ENCODE measurements at places on chromosomes 4 and X. TPM values are rescaled to one million over a fixed set of nuclear protein-coding genes. Genes with fewer than 3 reads are reported as not detected.
A peak's percentile ranks its signal among the peaks of the same experiment; 100 is the strongest.

GRCh38 chr4:107453987-107454386, 266.0 kb downstream of the PAPSS1 start:
- no peak for DNase-seq

DNA sequence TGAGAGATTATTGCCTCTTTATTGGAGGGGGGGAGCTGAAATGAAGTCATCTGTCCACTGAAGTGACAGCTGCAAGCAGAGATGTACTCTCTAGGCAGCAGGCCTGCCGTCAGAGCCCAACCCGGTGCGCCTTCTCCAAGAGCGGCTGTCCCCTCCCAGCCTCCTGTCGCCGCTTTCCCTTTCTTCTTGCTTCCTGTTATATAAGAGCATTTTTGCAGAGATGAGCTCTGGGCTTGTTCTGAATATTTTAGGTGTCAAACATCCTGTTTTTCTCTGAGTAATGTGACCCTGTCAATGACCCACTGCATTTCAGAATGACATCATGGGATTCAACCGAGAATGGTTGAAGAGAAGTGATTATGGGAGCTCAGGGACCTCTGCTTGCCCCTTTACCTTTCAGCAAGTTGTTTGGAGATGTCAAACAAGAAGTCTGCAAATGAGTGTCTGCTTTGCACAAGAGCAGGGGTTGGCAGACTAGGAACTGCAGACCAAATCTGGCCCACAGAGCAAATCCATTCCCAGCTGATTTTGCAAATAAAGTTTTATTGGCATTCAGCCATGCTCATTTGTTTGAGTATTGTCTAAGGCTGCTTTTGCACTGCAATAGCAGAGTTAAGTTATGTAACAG, 79.9 kb downstream of the SLC9A6 start:
- peak; percentile 24 for DNase-seq

GRCh38 chr4:144845411-144845810, 199.5 kb downstream of the HHIP start:
- no peak for DNase-seq

DNA sequence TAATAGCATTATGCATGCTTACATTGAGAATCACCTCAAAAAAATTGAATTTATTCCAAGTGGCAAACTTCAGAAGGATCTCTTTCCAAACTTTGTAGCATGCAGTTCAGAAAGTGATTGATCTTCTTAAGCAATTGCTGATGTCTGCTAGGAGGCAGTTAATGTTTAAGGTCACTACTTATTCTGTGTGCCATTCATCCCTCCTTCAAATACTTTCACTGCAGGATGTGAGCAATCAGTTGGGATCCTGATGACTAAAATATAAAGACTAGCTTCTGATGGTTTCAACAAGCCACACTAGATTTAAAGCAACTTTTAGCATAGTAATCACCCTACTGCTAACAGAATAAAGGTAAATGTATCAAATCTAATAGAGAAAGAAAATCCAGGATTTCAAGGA, 414.1 kb downstream of the ADGRL3 start:
- DNase-seq: no peak

GRCh38 chr4:78601013-78601412, 49.4 kb downstream of the ANXA3 start:
- DNase-seq: no peak

DNA sequence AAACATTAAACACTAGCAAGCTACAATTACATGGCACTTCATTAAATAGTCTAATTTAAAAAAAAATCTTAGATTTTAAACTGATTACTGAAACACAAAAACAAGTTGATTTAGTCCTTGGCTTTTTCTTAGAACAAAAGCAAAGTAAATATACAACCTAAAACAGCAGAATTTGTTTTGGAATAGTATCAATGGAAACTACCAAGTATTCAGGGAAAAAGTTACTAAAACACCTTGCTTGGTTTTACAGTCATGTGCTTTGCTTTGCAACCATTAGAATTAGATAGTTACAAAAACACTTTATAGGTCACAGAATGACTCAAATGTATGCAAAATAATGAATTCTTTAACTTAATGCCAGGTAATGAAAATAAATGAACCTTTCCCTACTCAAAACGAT, 105.3 kb downstream of the CNOT6L start:
- DNase-seq: no peak

- no peak for DNase-seq
These were observed 4.7 kb downstream of the HAND2 start for GRCh38 chr4:173525118-173526011.

GRCh38 chrX:21943460-21944135, 3.1 kb downstream of the SMS start:
- peak; percentile 79 for DNase-seq

DNA sequence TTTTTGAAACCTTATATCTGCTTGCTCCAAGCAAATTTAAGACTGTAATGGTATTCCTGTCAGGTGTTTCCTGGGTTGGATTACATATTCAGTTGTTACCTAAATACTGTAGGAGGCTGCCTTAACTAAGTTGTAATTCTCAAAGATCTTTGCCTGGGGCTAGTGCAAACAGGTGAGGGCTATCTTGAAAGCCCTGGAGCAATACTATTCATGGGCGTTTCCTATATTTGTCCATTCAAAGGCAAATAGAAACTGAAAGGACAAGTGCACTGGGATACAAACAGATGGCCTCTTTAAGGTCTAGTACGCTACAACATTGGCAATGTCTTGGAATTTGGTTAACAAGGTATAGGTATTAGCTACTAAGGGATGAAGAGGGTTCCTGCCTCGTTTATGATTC, 84.1 kb upstream of the CT45A1 start:
- no peak for DNase-seq

GRCh38 chrX:1397441-1398270, 5.7 kb upstream of the SLC25A6 start:
- no peak for DNase-seq

DNA sequence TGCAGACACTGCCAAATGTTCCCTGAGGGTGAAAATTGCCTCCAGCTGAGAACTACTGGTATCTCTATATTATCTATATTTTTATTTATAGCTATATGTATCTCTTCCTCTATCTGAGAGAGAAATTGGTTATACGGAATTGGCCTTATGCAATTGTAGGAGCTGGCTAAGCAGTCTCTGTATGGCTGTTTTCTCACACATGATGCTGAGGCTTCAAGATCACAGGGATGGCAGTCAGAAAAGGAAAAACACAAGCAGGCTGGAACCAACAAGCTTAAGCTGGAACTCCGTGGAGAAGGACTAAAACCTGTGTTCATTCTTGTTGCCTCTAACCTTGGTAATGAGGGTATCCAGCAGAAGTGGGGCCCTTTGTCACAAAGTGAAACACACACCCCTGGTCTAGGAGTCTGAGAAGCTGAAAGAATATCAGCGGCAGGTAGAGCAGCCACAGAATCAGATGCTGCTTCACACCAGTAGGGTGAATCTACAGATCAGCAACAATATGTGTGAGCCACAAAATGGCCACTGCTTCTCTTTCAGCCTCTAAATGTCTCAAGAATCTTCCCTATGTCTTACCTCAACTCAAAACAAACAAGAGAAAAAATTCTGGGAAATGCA, 166.5 kb upstream of the PPP1R2C start:
- DNase-seq: no peak

DNA sequence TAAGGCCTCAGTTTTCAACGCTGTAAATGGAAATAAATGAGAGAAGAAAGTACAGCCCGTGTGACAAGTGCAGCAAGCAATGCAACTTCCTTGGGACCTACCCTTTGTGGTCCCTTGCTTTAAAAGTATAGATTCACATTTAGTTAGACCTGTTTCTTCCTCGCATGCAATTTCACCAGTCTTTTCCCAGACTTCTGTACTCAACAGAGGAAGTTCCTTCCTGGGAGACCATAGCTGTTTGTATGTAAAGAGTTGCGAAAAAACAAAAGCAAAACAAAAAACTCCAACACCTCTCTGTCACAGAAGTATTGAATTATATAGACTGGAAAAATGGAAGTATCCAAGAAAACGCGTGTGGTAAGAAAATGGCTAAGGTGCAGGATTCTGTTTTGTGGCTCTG, 1.1 kb upstream of the IRF2 start:
- DNase-seq: no peak

DNA sequence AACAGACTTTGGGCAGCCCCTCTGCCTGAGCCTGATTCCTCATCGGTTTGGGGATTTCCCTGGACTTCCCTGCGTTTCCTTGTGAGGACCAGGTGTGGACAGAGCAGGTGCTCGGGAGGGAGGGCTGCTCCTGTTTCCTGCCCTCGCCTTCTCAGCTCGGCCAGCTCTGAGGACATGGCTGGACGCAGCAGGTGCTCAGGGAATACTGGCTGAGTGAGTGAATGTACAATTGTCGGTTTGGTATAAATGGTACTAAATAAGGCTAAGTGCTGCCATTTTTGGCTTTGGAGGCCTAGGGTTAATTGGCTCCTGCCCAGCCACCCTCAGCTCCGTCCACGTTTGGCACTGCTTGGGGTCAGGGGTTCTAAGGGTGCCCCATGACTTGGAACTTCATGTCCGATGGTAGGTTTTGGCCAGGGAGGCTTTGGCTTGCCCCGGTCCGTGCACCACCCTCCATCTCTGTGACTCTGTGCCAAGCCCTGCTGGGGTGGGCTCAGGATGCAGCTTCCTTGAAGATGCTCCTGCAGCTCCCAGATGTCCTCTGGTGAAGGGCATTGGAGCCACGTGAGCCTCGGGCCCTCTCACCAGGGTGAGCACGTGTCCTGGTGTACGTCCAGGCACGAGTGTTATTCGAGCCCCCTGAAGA, 45.0 kb upstream of the NKX1-1 start:
- no peak for DNase-seq

GRCh38 chrX:134990801-134991481, at the start of gene SMIM10:
TSS of gene SMIM10 (plus strand) at chrX:134990991. CDS start at chrX:134991096, 105 bp downstream.
- peak; percentile 13 for DNase-seq

DNA sequence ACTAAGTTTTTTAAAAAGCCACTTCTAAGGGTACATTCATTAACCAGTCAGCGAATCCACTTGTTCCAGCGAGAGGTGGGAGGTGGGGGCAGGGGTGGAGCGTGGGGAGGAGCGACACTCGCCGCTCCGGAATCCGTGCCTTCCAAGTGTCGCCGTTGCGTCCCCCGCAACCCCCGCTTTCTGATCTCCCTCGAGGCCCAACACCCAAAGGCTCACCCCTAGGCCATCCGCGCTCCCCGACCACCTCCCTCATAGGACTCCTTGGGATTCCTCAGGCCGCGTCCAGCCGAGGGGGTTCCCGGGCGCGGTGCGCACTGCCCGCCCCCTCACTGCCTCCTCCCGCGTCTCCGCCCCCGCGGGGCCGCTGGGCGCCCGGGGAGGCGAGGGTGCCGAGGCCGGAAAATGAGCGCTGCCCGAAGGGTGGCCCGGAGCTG, 108.1 kb upstream of the STOX2 start:
- peak; percentile 11 for DNase-seq

- no peak for DNase-seq
These were observed 308.1 kb upstream of the PPARGC1A start for GRCh38 chr4:24197955-24198354.

GRCh38 chrX:109398833-109399232, 83.1 kb downstream of the GUCY2F start:
- DNase-seq: no peak

GRCh38 chrX:109862433-109862832, 129.4 kb upstream of the ACSL4 start:
- peak; percentile 46 for DNase-seq

GRCh38 chr4:128709268-128709667, 100.2 kb upstream of the JADE1 start:
- no peak for DNase-seq

DNA sequence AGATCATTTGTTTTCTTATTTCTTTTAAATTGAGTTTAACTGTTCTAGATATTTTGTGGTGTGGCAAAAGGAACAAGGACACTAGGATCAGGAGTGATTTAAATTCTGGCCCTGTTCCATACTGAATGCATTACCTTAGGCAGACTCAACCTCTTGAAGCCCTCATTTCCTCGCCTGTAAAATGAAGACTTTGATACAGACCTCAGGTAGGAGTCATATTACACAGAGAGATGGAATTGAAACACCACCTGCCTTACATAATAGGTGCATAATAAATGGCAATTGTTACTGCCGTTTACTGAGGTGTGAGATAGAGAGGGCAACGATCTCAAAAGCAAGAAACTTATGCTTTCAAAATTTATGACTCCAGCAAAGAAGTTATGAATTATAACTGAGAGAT, 28.2 kb upstream of the RASSF6 start:
- DNase-seq: no peak

Gene NKX3-2
- total RNA-seq: 0.42 TPM

Gene GUCY1B1
- total RNA-seq: not detected

Gene CPLX1
- 3.5 TPM for total RNA-seq

Gene AFM
- total RNA-seq: not detected

Gene PAGE5
- not detected for total RNA-seq

Gene RBMX2
- total RNA-seq: 34.4 TPM

Gene MSX1
- 3.6 TPM for total RNA-seq
